Renal cortex interstitium (tissue), 15 donors: ENCODE measurements at places on chromosomes 2 and 18.

DNA sequence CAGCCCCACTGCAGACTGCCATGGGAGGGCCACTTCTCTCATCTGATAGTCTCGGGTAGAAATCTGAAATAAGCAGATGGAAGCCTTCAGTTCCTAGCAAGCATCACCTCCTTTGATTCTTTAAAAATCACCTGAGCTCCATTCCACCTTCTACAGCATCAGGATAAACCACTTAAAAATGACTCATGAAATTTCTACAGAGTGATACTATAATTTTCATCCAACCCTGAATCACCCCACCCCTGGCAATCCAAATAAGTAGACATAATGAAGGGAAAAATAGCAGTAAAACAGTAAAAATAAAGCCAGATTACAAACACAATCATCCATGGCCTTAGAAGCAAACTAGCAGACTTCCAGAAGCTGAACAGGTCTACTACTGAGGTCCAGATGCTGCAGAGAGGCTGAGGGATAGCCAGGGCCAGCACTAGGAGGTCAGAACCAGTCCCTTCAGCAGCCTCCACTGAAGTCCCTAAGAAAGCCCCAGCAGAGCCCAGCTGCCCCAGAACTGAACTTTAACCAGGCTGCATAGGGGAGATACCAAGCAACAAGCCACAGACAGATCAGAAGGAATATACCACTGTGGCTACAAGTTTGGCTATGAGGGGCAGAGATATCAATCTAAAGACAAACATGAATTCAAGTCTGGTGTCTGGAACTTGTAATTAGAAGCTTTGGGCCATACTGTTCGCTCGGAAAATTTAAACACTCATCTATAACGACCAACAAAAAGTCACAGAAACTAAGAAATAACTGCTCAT lies 54.7 kb upstream of the RNU4ATAC start:
- DNase-seq: no peak

DNA sequence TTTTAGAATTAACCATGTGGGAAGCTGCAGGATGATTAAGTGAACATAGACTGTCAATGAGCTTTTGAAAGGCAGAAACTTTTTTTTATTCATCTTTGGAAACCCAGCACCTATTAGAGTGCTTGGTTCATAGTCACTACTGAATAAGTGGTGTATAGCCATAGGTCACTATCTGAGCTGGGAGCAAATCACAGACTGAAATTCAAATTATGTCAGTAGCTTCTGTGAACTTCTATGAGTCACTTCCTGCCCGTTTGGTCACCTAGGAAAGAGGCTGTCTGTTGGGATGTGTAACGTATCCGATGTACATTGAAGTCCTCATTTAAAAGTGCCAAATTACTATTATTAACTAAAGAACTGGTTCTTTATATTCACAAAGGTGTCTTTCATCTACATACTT lies 20.5 kb upstream of the SLC40A1 start:
- DNase-seq: no peak

GRCh38 chr2:153871231-153872221 lies at the start of gene GALNT13:
GALNT13 (plus strand) TSS chr2:153871922.
- no peak for DNase-seq

DNA sequence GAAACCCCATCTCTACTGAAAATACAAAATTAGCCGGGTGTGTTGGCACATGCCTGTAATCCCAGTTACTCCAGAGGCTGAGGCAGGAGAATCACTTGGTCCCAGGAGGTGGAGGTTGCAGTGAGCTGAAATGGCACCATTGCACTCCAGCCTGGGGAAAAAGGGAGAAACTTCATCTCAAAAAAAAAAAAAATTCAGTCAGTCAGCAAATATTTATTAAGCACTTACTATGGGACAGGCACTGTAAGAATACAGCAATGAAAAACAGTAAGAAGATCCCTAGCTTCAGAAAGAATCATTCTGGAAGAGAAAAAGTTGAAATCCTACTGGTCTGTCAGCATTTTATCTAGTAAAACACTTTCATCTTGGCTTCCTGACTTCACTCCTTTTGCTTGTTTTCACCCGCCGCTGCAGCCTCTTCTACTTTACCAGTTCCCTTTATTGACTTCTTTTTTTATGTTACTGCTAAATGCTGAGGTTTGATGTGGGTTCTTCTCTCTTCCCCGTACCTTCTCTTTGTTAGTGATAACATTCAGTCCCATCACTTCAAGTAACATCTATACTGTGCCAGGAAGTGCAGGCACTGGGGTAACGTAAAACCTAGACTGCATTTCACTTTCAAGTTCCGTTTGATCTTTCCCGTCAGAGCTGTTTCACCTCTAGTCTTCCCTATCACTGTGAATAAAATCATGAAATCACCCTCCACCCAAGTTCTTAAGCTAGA lies 10.8 kb upstream of the TAF4B start:
- DNase-seq: no peak

- no peak for DNase-seq
Observed at GRCh38 chr2:164794016-164794415, 47.6 kb downstream of the COBLL1 start.

DNA sequence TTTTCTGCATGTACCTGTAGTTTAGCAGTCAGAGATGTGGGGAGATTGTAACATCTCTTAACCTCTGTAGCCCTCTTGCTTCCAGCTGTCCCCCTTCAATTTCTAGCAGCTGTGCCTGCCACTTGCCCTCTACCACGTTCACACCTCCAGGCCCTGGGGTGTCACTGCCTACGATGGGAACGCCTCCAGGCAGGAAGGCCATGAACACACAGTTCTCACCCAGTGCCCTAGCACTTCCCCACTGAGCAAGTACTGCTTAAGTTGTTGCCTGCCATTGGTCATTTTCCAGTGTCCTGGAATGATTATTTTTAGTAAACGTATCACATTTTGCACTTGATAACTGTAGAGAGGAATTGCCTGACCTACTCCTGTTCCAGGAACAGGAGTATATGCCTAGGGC lies 77.1 kb upstream of the B3GNT7 start:
- DNase-seq: no peak

DNA sequence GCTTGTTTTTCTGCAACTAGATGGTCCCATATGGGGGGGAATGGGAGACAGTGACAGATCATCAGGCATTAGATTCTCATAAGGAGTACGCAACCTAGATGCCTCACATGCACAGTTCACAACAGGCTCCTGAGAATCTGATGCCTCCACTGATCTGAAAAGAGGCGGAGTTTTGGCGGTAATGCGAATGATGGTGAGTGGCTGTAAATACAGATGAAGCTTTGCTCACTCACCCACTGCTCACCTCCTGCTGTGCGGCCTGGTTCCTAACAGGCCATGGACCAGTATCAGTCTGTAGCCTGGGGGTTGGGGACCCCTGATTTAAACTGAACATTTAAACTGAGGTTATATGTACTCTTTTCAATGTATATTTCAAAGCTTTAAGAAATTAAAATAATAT lies 40.7 kb downstream of the SOS1 start:
- DNase-seq: no peak
